ENCODE measurements at places on chromosomes 5 and 9. TPM values are rescaled to one million over a fixed set of nuclear protein-coding genes. Genes with fewer than 3 reads are reported as not detected.

GRCh38 chr9:128712451-128713410 is 10.4 kb downstream of the PKN3 start:
- peak; percentile 48 for DNase-seq
- no peaks in the 10 kb centered on the region for H3K36me3 ChIP-seq
- H3K4me1 ChIP-seq: no peaks in the 10 kb centered on the region
- no peak overlapping the region for H3K4me3 ChIP-seq
- no peaks in the 10 kb centered on the region for H3K27me3 ChIP-seq

DNA sequence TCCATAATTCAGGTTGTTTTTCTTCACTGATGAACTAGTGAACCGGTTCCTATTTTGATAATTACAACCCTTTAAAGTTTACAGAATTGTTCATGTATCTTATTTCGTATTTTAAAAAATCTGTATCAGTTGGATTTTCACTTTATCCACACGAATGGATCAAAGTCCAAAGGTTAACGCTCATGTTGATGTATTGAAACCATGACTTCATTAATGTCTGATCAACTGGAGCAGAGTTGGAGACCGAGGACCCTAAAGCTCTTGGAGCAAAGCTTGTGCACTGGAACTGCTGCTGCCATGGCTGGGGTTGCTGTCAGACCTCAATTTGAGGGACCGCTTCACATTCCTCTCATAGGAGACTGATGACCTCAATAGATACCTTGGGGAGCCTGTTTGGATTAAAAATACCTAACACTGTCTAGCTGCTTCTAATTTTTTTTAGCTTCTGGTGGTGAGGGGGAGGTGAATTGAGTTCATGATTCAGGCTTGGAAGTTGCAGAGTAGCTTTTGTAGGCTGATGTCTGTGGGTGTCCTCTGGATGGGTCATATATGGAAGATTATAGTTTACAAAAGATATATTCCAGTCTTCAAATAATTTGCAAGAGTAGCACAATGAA is 45.1 kb downstream of the KIAA1958 start:
- no peak overlapping the region for H3K4me3 ChIP-seq
- no peaks in the 10 kb centered on the region for H3K27me3 ChIP-seq
- no peaks in the 10 kb centered on the region for H3K36me3 ChIP-seq
- no peak for DNase-seq
- H3K4me1 ChIP-seq: no peaks in the 10 kb centered on the region
- no peak overlapping the region for H3K27ac ChIP-seq

DNA sequence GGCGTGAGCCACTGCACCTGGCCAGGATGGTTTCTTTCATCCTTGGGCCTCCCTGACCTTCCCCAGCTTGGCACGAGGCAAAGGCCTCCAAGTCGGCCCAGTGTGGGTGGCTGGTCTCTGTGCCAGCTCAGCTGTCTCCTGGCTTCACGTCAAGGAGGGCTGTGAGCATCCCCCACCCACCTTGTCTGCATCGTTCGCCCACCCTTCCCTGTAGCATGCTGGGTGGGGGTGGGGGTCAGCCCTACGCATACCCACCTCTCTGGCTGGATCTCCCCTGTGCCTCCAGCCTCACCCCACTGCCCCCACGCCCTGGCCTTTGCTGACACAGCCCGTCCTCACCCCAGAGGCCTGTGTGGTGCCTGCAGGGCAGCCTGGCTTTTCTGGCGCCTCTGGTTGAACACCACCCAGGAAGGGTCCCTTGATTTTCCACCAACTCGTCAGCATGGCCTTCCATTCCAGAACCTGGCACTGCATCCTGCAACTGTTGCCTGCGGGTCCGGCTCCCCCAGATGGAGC is 8.8 kb upstream of the WDR5 start:
- no peak for DNase-seq
- H3K27ac ChIP-seq: no peak overlapping the region
- H3K36me3 ChIP-seq: no peaks in the 10 kb centered on the region
- no peak overlapping the region for H3K4me3 ChIP-seq
- H3K27me3 ChIP-seq: no peaks in the 10 kb centered on the region

DNA sequence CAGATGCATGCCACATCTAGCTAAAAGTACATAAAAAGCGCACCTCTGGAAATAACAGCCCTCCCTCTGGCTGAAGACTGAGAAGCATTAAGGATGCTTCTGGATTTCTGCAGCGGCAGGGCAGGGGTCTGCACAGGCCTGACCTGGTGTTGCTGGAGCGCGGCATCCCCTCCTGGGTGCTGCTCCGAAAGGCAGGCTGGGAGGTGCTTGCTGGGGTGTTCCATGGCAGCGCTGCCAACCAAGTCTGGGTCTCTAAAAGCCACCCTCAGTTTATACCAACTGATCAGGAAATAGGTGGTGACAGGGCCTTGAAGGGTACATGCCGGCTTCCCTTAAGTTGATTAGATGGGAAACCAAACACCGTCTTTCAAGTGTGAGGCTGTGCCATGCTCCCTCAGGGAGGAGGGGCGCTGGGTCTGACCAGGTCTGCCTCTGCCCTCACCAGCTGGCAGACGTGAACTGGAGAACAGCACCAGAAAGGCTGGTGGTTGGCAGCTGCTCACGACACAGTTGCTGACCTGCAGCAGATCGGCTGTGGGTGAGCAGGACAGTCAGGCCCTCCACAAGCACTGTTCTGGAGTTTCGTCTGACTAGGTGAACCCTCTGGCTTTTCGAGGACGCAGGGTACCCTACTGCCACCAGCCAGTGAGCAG is 81.6 kb downstream of the DAP start:
- no peak overlapping the region for H3K4me3 ChIP-seq
- no peak for DNase-seq
- no peak overlapping the region for H3K27ac ChIP-seq
- H3K27me3 ChIP-seq: no peaks in the 10 kb centered on the region
- peaks cover 3% of the 10 kb centered on the region for H3K4me1 ChIP-seq
- peaks cover 52% of the 10 kb centered on the region for H3K36me3 ChIP-seq

GRCh38 chr5:35921930-35922329 is 16.5 kb downstream of the CAPSL start:
- no peaks in the 10 kb centered on the region for H3K4me1 ChIP-seq
- no peaks in the 10 kb centered on the region for H3K36me3 ChIP-seq
- no peak for DNase-seq
- H3K4me3 ChIP-seq: no peak overlapping the region

DNA sequence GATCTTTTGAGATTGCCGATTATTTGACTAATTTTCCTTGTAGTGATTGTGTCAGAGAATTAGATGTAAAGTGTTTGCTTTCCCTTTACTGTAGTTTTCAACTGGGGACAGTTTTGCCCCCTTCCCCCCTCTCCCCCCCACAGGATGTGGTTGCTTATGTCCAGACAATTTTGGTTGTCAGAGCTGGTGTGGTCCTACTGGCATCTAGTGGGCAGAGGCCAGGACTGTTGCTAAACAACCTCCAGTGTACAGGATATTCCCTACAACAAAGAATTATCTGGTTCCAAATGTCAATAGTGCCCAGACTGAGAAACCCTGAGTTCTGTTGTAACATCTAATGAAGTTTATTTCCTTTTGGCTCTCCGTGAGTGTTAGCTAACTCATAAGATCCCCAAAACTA is 20.0 kb downstream of the TMEFF1 start:
- no peak for DNase-seq
- H3K27ac ChIP-seq: no peak overlapping the region
- H3K4me1 ChIP-seq: no peaks in the 10 kb centered on the region

- no peaks in the 10 kb centered on the region for H3K27me3 ChIP-seq
These were observed 160.4 kb upstream of the MPDZ start for GRCh38 chr9:13439685-13440476.

DNA sequence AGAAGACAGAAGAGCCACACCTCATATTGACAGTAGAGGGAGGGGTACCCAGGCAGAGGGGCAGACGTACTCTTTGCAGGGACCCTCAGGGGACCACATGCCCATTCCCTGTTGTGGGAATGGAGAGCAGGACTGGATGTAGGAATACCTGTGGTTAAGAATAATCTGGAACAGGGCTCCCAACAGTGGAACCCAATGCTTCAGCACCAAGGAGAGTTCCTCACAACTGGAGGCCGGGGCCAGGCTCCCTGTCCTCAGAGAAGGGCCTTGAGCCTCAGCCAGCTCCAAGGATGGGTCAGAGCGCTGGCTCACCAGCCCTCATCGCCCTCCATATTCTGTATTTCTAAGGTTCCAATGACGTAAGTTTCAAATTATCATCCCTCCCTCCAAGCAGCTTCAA is 7.4 kb upstream of the SHC3 start:
- H3K4me1 ChIP-seq: no peaks in the 10 kb centered on the region
- no peaks in the 10 kb centered on the region for H3K36me3 ChIP-seq
- H3K4me3 ChIP-seq: no peak overlapping the region
- H3K27ac ChIP-seq: no peak overlapping the region
- no peak for DNase-seq

Gene EQTN
- total RNA-seq: not detected

Gene DNAJB5
- 33.6 TPM for total RNA-seq

Gene C1QTNF2
- total RNA-seq: 0.49 TPM

Gene DNAJA1
- total RNA-seq: 52.7 TPM
